T-helper 2 cell (primary cell): ENCODE measurements at places on chromosomes 13 and 19.

DNA sequence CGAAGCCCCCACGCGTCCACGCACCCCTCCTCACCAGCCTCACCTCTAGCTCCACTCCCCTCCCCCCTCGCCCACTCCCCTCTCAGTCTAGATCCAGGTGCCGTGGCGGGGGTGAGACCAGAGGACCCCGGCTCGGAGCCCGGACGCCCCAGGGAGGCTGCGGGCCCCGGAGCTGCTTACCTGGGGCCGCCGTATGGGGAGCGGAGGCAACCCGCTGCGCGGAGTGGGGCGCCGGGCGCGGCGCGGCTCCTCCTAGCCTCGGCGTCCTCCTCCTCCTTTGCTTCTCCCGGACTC lies 353 bp downstream of the ENOX1 start:
- no peak for DNase-seq

- DNase-seq, result peak; percentile 97
Observed at GRCh38 chr19:17555480-17555928, at the start of gene COLGALT1. Gene COLGALT1, plus strand, starts transcription at chr19:17555649. Its CDS starts 65 bp downstream, at chr19:17555714.

GRCh38 chr13:49649244-49649962 lies 21.1 kb downstream of the ARL11 start:
- no peak for DNase-seq

- DNase-seq, result no peak
Observed at GRCh38 chr13:59728896-59729545, 434.7 kb downstream of the DIAPH3 start.

DNA sequence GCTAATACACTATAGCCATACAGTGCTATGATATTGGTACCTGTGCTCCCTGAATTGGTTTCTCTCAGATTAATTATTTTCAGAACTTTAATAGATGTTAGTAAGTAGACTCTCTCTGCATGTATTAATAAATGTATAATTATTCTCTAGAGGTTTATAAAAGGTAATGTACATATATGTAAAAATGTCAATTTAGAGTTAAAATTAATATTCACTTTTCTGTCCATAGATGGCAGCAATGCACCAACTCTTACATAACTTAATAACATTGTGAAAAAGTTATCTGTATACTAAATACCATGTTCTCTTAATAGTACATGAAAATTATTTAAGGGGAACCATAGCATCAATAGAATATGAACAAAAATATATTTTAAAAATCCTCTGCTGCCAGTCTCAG lies 515.0 kb upstream of the KLHL1 start:
- no peak for DNase-seq

DNA sequence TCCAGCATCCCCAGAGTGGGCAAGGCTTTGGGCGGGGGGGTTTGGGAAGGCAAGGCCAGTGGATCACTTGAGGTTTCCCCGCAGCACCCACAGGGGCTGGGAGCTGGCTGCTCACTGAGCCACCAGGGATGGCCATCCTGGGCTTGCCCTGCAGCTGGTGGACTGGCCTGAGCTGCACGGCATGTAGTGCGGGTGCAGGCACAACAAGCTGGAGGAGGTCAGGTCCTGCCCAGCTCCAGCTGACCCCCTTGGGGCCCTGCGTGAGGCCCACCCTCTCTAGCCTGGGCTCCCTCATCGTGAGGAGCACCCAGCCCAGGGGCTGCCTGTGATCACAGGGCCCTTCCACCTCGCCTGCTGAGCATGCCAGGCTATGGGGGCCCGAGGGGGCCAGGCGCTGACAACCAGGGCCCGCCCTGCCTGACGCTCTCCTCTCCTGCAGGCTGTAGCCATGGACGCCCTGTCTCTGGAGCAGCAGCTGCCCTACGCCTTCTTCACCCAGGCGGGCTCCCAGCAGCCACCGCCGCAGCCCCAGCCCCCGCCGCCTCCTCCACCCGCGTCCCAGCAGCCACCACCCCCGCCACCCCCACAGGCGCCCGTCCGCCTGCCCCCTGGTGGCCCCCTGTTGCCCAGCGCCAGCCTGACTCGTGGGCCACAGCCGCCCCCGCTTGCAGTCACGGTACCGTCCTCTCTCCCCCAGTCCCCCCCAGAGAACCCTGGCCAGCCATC lies 22.9 kb downstream of the COMP start:
- DNase-seq, result no peak

GRCh38 chr13:69474011-69474685 lies 633.5 kb upstream of the ATXN8OS start:
- DNase-seq, result no peak

GRCh38 chr19:35224681-35225571 lies 3.6 kb downstream of the FAM187B start:
- no peak for DNase-seq

- no peak for DNase-seq
Observed at GRCh38 chr19:35176181-35176570, 21.6 kb downstream of the FXYD5 start.

- no peak for DNase-seq
Observed at GRCh38 chr13:63567031-63567430, 2151.4 kb upstream of the PCDH20 start.

- no peak for DNase-seq
Observed at GRCh38 chr13:29709407-29710069, 114.0 kb upstream of the SLC7A1 start.

- DNase-seq, result no peak
Observed at GRCh38 chr19:44260343-44260681, 626 bp downstream of the ZNF233 start.

- DNase-seq, result no peak
Observed at GRCh38 chr13:92743992-92744391, 482.6 kb upstream of the GPC6 start.

DNA sequence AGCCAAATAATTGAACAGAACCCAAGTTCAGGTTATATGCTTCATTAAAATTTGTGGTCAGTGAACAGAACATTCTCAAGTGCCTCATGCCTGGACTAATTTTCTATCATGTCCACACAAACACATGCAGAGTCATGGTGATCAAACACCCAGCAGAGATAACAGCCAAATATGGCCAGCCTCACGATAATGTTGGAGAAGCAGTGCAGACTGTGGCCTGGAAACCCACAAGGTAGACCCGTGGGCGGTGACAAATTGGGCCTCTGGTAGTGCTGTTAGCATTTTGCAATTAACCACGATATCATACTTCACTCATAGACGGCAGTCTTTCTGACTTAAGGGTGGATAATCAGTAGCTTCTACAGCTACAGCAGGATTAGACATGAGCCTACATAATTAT lies 35.0 kb upstream of the VWA8 start:
- DNase-seq, result no peak

- DNase-seq, result no peak
Observed at GRCh38 chr19:29809795-29810503, 1.8 kb upstream of the CCNE1 start.

DNA sequence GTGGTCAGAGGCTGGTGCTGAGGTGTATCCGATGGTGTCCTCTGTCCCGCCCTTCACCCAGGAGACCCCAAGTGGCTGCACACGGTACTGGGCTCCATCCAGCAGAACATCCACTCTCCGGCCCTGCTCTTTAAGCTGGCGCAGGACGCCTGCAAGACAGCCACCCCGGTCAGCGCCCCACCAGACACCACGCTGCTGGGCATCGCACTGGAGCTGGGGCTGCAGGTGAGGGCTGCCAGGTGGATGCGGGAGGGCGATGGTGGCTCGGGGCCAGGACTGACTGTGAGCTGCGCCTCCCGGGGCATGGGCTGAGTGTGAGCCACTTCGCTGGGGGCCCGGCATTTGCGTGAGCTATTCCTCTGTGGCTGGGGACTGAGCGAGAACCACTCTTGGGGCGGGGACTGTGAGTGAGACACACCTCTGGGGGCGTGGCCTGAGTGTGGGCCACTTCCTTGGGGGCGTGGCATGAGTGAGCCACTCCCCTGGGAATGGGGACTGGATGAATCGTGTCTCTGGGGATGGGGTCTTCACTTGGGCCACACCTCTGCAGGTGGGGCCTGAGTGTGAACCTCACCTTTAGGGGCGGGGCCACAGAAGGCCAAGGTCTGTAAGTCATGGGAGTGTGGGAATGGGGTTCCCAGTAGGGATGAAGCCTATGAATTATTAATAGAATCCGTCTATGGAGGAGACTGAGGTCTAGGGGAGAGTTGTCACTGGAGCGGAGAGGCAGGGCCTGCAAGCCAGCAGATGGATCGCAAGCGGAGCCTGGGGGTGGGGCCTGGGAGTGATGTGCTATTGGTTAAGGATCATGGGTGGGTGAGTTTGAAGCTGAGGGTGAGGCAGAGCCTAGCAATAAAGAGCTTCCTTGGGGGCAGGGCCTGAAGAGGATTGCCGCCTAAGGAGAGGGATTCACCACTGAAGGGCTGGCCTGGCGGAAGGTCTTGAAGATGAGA lies 30.5 kb downstream of the ZSWIM4 start:
- no peak for DNase-seq

DNA sequence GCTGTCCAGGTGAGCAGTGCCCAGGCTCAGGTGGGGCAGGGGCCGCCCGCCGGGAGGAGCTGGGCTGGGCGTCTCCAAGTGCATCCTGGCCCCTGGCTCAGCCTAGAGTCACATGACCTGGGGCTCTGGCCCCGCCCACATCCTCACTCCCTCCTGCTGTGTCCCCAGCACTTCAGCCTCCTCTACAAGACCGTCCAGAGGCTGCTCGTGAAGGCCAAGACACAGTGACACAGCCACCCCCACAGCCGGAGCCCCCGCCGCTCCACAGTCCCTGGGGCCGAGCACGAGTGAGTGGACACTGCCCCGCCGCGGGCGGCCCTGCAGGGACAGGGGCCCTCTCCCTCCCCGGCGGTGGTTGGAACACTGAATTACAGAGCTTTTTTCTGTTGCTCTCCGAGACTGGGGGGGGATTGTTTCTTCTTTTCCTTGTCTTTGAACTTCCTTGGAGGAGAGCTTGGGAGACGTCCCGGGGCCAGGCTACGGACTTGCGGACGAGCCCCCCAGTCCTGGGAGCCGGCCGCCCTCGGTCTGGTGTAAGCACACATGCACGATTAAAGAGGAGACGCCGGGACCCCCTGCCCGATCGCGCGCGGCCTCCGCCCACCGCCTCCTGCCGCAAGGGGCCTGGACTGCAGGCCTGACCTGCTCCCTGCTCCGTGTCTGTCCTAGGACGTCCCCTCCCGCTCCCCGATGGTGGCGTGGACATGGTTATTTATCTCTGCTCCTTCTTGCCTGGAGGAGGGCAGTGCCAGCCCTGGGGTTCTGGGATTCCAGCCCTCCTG lies 16.8 kb upstream of the CELF5 start:
- no peak for DNase-seq

DNA sequence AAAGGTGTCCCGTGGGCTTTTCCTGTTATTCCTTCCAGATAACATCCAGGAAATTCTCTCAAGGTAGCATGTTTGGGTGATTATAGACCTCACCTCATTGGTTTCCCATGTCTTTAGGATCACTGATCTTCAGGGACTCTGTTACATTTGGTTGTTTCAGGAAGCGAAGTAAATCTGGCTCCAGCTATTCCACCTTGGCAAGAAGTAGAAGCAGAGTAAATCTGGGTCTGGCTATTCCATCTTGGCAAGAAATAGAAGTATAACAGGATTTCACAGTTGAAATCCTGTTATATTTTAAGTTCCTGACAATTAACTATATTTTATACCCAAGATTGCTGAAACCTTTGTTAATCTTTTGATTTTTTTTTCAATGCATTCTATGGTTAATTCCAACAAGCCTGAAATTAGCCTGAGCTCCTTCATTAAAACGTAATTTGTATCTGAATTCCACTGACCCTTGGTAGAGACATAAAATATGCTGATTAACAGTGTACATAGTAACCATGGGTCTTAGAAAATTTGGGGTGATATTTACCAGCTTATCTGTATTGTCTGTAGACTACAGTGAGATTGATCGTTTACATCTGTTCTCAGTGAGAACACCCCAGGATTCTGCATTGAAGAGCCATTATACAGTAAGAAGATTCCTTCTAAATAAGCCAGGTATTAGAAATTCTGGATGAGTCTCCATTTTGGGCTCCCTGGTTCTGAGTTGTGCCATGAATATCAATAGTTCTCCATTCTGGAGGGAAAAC lies 267.6 kb upstream of the SLITRK6 start:
- no peak for DNase-seq

DNA sequence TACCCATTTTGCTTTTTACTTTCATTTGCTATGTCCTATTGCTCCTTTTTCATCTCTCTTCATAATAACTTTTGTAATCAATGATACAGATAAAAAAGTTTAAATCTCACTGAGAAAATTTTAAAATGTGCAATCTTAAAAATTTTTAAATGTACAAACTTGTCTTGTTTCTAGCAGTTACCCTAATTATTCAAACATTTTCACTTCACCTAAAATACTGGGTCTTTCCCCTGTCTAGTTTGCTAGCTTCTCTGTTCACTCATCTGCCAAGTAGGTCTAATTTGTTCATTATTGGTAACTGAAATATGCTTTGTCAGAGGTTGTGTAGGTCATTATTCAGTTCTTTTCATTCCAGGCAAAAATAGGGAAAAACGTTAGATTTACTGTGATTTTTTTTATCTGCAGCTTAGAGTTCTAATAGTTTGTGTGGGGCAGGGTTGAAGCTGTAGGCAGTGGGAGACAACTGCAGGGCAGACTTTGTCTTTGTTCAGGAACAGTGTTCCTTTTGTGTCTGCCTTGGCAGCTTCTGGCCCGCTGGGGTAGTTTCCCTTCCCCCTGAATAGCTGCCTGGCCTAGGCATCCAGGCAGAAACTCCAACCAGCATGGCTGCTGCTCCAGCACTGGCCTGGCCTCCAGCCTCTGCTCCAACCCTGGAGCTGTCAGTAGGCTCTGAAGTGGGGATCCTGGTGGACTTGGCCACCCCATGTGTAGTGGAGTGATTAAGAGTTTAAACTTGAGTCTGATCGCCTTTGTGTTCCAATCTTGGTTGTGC lies 48.5 kb downstream of the WDFY2 start:
- no peak for DNase-seq

DNA sequence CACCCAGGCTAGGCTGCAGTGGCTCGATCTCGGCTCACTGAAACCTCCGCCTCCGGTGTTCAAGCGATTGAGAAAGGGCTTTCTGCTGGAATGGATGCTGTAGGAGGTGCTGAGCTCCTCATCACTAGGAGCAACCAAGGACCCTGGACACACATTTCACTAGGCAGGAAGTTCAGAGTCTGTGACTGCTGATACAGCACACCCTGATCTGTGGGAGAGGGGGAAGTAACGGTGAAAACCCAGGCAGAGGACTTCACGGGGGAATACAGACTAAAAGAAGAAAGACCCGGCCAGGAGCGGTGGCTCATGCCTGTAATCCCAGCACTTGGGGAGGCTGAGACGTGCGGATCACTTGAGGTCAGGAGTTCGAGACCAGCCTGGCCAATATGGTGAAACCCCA lies 11.9 kb upstream of the NOTCH3 start:
- DNase-seq, result no peak

- no peak for DNase-seq
Observed at GRCh38 chr13:106772006-106772601, 204.2 kb upstream of the ARGLU1 start.

DNA sequence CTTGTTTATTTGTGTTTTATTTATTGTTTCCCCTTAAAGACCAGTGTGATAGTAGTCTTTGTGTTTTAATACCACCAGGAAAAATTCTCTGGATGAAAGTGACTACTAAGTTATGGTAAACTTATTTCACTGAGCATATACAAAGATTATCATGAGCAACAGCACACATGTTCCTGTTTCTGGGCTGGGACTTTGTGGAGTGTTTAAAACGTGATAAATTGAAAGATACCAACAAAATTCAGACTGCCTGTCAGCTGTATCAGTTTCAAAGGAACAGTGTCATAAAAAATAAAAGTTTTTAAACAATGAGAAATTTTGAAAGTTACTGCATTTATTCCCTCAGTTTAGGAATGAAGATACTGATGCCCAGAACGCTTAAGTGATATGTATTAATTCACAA lies 259.4 kb downstream of the DACH1 start:
- no peak for DNase-seq
